ENCODE measurements at places on chromosomes 7 and 10.

DNA sequence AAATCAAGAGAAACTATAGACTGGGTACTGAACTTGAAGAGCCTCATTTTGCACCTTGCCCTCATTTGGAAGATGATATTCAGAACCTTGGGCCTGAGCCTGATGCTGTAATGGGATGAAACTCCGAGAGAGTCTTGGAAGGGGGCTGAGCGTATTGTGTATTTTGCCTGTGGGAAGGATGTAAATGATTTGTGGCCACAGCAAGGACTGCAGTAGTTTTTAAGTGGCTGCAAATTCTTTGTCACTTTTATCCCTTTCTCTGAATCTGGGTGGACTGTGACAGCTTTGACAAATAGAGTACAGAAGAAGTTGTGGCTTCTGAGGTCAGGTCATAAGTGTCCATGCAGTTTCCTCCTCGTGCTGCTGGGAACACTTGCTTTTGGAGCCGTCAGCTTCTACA is 221.2 kb downstream of the ADRA2A start:
- no peak for DNase-seq

GRCh38 chr7:14748461-14748860 is 154.1 kb downstream of the DGKB start:
- DNase-seq = no peak

DNA sequence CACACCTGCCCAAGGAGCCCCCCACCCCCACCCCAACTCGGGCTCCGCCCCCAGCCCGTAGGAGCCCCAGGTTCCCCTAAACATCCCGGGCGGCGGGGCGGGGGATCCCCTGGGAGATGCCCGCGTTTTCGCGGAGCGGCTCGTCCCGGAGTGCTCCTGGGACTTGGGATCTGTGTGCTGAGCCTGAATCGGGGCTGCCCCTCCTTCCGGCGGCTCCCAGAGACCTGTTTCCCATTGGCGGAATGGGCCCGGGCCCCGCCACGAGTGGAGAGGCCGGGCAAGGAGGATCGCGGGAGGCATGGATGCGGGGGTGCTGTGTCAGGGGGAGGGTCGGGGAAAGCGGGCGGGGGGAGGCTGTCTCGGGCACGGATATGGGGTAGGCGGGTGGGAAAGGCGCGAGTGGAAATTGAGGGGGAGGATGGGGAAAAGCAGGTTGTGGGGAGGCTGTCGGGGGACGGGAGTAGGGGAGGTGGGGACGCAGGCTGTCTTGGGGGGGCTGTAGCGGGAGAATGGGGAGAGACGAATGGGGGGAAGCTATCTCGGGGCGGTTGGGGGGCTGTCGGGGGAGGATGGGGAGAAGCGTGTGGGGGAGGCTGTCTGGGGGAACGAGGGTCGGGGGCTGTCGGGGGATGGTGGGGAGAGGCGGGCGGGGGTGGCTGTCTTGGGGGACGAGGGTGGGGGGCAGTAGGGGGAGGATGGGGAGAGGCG is 572 bp upstream of the BHLHA15 start:
- DNase-seq = no peak

- DNase-seq = no peak
Measured at GRCh38 chr10:19961076-19962053, 145.1 kb downstream of the PLXDC2 start.

DNA sequence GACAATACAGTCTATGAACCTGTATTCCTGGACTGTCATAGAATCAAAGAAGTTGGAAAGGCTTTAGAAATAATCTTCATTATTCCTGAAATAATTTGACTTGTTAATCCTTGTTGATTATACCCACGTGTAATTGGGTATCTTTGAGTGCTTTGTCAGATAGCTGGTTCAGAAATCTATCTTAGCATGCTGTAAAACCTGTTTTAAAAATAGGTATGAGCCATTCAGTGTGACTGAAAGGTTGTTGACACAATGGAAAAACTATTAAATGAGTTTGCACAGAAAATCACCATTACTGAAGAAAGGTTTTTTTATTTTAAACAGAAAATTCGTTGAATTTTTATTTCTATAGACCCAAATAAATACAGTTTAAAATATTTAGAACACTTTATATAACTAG is 38.7 kb downstream of the PHTF2 start:
- no peak for DNase-seq

- no peak for DNase-seq
Measured at GRCh38 chr10:92395271-92395670, 104.3 kb downstream of the MARCHF5 start.

- DNase-seq = no peak
Measured at GRCh38 chr10:11292576-11293302, 275.1 kb downstream of the CELF2 start.

- DNase-seq = no peak
Measured at GRCh38 chr10:16681521-16681920, 135.7 kb downstream of the RSU1 start.

- DNase-seq = no peak
Measured at GRCh38 chr7:112481121-112481736, 438 bp downstream of the LSMEM1 start.
